ENCODE measurements at places on chromosomes 12 and 14.

- no peak for DNase-seq
Observed at GRCh38 chr14:41668356-41668755, 61.7 kb downstream of the LRFN5 start.

GRCh38 chr12:108701779-108702441, 29.4 kb downstream of the CORO1C start:
- DNase-seq: no peak

DNA sequence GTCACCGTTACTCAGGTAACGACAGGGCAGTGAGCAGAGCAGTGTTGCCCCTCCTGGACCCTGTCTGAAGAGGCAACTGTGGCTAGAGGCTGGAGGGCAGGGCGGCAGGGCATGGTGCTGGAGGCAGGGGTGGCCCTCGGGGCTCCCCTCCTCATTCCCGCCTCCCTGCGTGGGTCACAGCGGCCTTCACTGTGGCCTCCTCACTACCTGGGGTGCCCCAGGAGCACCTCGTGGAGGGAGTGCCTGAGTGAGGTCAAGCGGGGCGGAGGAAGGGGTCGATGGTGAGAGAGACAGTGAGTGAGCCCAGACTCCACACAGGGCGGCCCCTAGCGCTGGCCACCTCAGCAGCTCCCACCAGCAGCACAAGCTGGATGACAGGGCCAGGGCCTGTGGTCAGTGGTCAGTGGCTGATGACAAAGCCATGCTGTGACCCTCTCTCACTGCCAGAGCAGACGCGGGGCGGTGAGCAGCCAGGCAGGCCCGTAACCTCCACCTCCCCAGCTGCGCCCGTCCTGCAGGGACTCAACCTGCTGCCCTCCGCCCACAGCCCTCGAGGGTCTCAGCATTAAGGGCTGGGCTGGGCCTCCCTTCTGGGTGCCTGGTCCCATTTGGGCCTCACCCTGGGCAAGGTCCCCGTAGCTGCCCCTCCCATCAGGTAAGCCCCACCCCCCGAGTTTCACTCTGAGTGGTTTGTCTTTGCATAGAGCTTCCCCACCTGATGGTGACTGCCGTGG, 17.8 kb downstream of the GPR132 start:
- DNase-seq: no peak

- no peak for DNase-seq
Observed at GRCh38 chr12:111455448-111456320, 50.0 kb downstream of the SH2B3 start.

DNA sequence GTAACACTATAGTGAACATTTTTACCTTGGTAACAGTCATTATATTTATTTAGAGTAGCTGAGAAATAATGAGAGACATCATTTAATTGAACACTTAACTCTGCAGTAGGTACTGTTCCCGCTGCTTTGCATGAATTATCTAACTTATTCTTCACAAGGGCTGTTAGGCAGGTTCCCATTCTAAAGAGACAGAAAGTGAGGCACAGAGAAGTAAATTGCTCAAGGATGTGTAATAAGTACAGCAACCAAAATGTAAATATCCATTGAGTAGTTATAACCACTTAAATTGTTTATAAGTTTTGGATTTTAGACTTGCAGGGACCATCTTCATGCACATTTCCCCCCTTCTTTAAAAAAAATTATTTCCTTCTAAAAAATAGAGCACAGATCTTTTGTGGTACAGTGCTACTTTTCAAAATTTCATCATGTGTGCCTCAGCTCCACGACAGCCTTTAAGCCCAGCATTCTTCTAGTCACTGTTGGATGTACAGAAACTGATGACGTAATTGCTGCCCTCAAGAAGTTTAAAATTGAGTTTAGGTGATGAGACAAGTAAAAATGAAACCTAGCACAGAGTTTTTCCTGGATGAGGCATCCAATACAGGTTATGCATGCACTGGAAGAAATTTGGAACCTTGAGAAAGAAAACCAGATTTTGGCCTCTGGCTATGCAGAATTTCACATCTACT, 6.0 kb upstream of the MANSC4 start:
- no peak for DNase-seq

- DNase-seq: no peak
Observed at GRCh38 chr12:106493531-106493930, 89.3 kb upstream of the RFX4 start.
